ENCODE measurements at places on chromosomes 13 and 19. TPM values are rescaled to one million over a fixed set of nuclear protein-coding genes. Genes with fewer than 3 reads are reported as not detected.

DNA sequence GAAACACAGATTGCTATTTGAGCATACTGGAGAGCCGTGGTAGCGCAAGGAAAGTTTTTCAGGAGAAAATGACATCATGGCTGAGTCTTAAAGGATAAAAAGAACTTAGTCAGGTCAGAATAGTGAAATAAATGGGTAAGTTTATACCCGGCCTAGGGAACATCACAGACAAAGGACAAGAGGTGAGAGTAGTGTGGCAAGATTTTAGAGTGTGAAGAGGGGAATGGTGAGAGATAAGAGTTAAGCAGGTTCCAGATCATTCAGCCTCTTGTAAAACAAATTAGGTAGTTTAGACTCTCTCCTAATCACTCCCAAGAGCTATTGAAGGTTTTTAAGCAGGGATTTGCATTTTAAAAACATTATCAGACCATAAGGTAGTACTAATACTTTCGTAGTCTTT is 116.0 kb upstream of the MAB21L1 start:
- DNase-seq = no peak

BST2 gene
- 6.3 TPM for total RNA-seq

- DNase-seq = peak; percentile 93
These were observed 4.0 kb downstream of the RTN2 start for GRCh38 chr19:45492627-45493470.

DNA sequence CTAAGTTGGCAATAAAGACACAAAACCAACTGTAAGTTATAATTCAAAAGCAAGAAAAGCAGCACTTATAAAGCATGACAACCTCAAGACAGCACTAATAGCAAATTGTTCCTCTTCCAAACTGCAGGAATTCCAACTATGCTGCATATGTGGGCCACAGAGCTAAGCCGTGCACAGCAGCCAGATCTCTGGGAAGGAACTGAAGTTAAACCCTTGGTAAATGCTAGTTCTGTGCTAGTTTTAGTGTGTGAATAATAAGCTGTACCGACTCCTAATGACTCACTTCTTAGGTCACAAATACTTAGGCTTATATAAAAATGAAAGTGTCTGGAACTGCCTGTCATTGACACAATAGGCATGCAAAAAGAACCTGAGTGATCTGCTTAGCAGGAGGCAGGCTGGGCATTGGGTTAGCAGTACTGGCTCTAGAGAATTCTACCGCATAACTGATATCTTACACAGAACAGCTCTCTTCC is 21.2 kb upstream of the GTF3A start:
- DNase-seq = peak; percentile 56

PDX1 gene
- total RNA-seq = not detected

- DNase-seq = peak; percentile 84
These were observed 6.1 kb downstream of the DHRS12 start for GRCh38 chr13:51797664-51798488.

All from tongue (tissue), 3 donors.